ENCODE measurements at places on chromosomes 7 and 10.

DNA sequence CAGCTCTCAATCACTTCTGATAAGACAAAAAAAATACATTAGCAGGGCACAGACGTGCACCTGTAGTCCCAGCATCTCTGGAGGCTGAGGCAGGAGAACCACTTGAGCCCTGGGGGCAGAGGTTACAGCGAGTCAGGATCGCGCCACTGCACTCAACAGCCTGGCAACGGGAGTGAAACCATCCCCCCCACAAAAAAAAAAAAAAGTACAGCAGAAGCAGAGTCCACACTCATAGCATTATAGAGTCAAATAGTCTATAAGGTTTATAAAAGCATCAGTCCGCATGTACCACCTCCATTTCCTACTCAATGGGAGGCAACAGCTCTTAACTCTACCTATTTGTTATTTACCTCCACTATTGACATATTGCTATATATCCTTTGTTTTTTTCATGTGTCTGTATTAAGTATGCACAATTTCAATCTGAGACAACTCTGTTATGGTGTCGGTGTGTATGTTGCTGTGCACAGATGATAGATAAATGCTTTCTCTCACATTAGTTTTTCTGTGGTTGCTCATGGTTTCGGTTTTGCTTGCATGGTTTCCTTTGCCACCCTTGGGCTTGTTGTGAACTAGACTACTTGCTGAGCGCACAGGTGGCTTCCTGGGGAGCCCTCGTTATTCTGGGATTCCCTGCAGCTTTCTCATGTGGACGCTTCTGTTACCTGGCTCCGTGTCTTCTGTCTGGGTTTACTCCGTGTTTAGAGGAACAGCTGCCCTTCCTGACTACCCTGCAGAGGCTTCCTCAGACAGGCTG is 40.4 kb downstream of the PROSER2 start:
- no peak for DNase-seq

DNA sequence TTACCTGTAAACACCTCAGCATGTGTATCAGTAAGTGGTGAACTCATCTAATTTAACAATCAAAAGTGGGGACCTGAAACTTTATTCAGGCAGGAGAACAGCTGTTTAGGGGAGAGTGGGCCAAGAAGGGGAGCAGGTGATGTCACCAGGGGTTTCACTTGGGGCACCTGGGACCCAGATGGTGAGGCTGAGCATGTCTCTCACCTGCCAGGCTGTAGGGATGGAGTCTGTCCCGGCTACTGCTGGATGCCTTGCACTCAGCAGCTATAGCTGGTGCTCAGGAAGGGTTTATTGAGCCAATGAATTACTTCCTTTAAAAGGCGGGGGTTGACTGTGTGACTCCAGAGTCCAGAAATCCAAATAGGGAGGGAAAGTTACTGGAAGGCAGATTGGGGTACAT is 23.0 kb downstream of the CDH23 start:
- DNase-seq, result no peak

- no peak for DNase-seq
Measured at GRCh38 chr7:148084138-148084537, 506.4 kb upstream of the C7orf33 start.

- no peak for DNase-seq
Measured at GRCh38 chr10:47039562-47039913, 128.3 kb downstream of the PTPN20 start.

DNA sequence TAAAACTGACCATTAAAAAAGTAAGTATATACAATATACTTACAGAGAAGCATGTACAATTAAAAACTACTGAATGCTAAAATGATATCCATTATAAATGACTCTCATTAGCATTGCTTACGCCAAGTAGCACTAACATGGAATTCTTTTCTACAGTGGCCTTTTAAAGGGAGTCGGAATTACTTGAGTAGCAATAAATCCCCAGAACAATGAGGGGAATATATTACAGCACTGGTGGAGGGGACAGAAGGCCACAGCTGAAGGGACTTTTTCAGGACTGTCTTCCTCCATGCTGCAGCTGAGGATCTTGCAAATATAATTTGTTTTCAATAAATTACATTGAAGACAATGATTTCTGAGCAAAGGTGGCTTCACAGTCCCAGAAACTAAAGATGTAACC is 97.0 kb downstream of the ALOX5 start:
- no peak for DNase-seq

DNA sequence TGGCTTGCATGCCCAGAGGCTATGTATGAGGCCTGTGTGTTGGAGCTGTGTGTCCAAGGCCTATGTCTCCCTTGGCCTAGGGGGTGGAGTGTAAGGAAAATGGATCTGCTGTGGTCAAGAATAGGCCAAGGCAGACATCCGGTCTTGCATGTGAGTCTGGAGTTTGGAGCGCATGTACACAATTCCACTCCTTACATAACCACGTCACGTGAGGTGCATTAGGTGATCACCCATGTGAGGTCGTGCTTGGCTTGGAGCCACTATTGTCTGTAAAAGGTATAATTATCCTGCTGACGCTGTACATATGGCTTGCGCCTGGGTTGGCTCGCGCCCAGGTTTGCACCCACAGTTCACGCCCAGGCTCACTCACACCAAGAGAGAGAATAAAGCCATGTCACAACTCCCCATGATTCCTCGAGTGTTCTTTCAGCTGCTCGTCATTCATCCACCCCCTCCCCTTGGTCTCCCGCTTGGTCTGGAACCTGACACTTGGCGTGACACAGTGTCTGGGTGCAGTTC is 105.5 kb downstream of the BICC1 start:
- no peak for DNase-seq

DNA sequence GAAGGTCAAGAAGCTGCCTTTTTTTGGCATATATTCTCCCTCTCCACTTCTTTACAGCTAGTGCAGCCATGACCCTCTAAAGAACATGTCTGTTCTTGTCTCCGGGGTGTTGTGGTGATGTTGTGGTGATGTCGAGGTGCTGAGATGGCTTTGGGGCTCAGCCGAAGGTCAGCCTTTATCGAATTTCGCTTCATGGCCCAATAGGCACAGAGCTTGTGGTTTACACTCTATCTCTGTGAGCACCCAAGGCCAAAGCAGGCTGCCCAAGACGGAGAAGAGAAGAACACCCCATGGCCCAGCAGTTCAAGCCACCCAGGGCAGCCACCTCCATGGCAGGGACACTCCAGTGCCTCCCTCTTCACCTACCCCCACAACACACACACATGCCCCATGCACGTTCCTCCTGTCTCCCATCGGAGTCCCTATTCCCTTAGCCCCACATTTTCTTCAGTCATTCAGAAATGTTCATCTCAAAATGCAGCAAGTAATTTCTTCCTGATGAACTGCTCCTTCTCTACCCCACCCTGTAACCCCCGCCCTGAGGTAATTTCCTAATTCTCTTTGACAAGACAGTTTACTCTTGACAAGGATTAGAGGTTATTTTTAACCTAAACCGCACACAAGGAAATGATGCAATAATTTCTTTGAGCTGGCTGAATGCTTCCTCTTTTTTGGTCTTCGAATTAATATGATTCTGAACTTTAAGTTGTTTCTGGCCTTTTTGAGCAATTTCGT is 18.6 kb upstream of the ADRB1 start:
- no peak for DNase-seq

DNA sequence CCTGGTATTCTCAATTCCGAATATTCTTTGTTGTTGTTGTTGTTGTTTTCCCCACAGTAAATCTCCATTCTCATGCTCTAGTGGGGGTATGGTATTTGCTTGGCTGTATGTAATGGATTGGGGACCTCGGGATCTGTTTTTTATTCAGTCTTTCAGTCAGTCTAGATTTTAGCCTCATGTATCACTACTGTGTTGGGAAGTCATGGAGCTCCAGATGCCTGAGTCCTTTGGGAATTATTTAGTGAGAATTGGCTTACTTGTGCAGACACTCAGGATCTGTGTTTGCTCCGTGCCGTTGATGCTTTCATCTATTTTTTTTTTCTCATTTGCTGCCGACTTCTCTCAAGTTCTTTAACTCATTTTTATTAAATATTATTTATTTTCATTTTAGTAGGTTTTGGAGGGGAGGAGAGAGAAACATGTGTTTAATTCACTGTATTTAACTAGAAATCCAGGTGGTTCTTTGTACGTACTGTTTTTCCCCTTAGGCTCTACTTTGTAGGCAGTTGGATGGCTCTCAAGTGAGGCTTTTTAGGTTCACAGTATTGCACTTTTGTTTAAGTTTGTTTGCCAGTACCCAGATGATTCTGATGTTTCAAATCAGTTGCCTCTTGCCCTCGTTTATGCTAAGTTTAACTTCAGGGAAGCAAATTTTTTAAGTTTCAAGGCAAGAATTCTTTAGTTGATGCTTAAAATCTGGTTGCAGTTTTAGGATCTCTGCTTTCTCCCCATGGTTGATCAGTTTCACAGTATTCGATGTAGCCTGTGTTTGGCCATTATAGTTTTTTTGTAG is 36.9 kb downstream of the ZNRF2 start:
- DNase-seq, result no peak

GRCh38 chr7:158682456-158682855 is 22.1 kb downstream of the NCAPG2 start:
- no peak for DNase-seq

DNA sequence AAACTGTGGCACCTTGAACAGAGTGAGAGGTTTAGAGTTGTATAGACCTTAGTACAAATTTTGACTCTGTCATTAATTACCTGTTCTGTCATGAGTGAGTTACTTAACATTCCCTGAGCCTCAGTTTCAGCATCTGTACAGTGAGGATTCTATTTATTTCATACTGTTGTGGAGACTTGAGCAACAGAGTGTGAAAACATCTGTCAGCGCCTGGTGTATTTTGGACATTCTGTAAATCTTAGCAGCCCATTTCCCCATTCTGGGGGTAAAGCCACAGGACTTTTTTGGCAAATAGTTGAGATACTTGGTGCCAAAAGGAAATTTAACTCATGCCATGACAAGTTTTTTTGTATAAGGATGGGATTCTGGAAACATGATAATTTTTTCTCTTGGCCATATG is 94.8 kb downstream of the AUTS2 start:
- DNase-seq, result no peak

DNA sequence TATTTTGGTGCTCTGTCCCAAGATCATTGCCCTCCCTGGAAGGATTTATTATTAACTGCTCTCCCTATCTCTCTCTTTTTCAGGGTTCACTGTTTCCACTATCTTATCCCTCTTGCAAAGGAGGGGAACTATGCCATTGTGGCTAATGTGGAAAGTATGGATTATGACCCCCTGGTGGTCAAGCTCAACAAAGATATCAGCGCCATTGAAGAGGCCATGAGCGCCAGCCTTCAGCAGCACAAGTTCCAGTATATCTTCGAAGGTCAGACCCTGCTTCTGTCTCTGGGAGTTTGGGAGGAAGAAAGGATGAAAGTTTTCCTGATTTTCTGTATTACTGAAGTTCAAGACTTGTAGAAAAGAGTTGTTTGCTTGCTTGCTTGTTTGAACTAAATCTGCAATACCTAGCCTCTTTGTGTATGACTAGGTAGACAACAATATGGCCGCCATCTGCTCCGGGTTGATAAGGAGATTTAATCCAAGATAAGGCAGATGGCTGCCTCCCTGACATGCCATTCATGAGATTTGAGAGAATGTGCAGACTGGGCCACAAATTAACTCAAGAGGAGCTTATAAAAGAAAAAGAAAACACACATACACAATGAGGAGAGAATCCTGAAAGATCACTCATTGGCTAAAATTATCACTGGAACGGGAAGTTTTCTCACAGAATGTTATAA is 122.2 kb upstream of the LRGUK start:
- no peak for DNase-seq

- DNase-seq, result no peak
Measured at GRCh38 chr7:148232784-148233183, 357.8 kb upstream of the C7orf33 start.

- DNase-seq, result no peak
Measured at GRCh38 chr7:112497481-112497880, 16.7 kb downstream of the LSMEM1 start.

DNA sequence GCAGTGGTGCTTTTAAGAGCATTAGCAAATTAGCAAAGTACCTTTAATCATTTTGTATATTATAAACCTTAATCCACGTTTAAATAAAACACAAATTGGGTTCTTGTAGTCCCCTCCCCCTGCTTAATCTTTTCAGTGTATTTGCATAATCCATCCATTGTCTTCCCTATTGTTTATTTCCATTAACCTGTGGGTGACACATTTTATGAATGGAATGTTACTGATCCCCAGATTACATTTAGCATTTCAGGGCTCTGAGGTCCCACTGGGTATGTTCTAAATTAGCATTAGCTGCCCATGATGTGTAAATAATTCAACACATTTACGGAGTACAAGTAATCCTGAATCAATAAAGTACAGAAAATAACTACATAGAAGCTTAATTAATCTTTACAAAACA is 138.4 kb upstream of the FEZF1 start:
- no peak for DNase-seq

DNA sequence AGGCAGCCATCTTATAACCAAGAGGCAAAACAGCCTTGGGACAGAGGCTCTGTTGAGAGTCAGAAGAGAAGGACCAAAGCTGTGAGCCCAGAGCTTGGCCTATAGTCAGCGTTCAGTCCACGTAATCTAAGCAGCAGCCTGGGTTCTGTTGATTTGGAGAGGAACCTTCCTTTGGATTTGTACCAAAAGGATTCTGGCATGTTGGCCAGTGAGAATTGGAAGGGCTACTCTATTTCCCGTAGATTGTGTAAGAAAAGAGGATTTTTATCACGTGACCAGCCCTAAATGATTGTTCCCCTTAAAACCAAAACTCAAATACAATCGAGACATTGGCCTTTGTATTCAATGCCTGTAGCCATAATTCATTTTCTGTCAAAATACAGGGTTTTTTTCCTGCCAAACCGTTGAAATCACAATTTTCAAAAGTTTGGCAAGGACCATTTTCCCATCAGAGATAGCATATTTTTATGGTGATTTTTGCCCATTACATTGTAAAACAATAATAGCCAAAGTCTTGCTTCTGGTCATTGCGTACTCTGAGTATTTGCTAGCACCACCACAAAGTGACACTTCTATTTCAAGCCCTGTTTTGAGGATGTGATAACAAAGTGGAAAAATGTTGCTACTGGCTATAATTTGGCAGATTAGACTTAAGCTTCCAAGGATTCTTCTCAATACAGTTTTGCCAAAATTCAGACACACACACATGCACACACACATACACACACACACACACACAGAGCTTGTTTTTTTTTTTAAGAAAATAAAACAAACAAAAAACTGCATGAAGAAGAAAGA is 23.1 kb upstream of the BMPER start:
- DNase-seq, result no peak

DNA sequence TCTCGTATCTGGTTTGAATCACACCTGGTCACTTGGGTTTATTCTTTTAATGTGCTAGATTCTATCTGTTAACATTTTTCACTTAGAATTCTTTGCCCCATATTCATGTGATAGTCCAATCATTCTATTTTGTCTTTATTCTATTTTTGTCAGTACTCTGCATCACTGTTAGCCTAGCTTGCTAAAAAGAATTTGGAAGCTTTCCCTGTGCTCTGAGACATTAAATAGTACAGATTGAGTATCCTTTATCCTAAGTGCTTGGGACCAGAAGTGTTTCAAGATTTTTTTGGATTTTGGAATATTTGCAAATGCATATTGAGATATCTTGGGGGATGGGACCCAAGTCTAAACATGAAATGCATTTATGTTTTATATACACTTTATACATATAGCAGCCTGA is 51.0 kb downstream of the RALA start:
- no peak for DNase-seq

Measured in stimulated activated CD4-positive, alpha-beta T cell treated with anti-CD3 and anti-CD28 coated beads, Interleukin-1b, Interleukin-23, amount 100 ng/mL, for 4 hours (primary cell).